KBM-7 (cell line): ENCODE measurements at places on chromosomes 12 and 14.

DNA sequence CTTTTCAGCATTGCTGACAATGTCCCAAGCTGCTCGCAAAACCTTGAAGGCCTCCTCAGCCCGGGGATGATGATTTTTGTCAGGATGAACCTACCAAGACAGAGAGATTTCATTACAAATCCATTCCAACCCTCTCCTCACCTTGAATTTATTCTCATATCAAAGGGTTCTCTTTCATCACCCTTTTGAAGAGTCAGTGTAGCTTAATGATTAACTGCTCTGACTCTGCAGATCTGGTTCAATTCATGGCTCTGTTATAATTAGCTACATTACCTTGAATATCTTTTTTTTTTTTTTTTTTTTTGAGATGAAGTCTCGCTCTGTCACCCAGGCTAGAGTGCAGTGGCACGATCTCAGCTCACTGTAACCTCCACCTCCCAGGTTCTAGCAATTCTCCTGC is 5.6 kb downstream of the ORMDL2 start:
- no peak for DNase-seq

DNA sequence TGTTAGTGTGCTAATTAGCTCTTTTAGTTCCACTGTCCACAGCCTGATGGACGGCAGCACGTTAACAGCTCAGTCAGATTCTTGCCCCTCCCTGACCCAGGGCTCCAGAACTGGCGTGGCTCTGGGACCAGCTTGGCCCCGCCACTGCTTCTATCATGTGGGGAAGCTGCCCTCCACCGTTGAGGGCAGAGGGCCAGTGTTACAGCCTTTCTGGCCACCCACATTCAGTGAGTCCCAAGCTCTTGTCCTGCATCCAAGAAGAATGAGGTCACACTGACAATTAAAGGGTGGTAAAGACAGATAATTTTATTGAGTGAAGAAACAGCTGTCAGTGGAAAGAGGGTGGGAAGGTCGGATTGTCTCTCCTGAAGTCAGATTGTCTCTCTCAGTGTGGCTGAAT is 36.9 kb downstream of the BCL2L14 start:
- no peak for DNase-seq

DNA sequence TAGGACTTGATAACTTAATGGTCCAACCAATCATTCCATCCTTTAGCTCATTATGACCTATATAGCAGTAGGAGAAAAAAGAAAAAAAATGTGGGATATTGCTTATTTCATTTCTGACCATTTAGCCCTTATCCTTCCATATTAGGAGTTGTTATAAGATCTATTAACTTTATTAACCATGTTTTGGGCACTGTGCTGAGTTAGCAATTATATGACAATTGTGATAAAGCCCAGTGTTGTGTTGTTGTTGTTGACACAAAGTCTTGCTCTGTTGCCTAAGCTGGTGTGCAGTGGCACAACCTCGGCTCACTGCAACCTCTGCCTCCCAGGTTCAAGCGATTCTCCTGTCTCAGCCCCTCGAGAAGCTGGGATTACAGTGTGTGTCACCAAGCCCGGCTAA is 569.7 kb upstream of the FOXG1 start:
- DNase-seq, result no peak

- DNase-seq, result no peak
Measured at GRCh38 chr12:128933926-128934325, 80.6 kb downstream of the GLT1D1 start.

- no peak for DNase-seq
Measured at GRCh38 chr14:32382704-32383103, 53.6 kb downstream of the AKAP6 start.

GRCh38 chr12:20476551-20476950 is 108.2 kb downstream of the PDE3A start:
- no peak for DNase-seq

GRCh38 chr12:64669270-64669842 is 59.1 kb downstream of the RASSF3 start:
- peak; percentile 83 for DNase-seq

DNA sequence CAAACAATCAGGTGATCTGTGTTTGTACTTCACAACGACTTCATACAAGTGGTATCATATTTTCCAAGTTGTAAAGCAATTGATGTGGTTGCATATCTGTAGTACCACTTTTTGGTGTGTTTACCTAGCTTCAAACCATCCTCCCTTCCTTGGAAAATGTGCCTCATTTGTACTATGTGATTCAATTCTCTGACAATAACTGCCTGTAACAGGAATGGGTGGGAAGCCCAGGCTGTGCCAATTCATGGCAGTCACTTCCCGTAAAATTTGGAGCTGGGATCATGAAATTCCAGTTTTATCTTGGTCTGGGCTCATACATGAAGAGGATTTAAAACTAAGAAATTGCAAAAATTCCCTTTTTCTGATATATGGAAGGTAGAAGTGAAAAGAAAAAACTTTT is 250.1 kb downstream of the DIO2 start:
- DNase-seq, result no peak

GRCh38 chr14:49114161-49114893 is 471.9 kb downstream of the RPS29 start:
- no peak for DNase-seq

GRCh38 chr14:93903342-93904184 is 23.6 kb upstream of the FAM181A start:
- no peak for DNase-seq

GRCh38 chr14:89351516-89352404 is 65.3 kb downstream of the FOXN3 start:
- DNase-seq, result peak; percentile 82

DNA sequence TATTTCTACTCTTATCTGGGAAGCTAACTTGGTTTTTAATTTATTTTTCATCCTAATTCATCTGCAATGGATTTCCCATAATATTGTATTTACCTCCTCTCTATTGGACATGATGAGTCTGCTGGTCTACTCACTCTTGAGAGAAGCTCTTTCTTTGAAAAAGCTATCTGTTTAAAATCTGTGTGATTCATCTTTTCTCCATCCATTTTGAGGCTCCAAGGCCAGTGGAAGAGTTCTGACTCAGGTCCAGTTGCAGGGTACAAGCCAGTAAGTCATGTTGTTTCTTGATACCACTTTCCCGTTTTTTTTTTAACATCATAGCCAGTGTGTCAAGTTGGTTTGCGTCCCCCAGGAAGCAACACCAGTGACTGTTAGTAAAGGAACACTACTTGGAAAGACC is 160.3 kb upstream of the BMP4 start:
- DNase-seq, result no peak

- no peak for DNase-seq
Measured at GRCh38 chr12:15749937-15750336, 39.3 kb downstream of the EPS8 start.
